ENCODE measurements at places on chromosomes 11 and 22. TPM values are rescaled to one million over a fixed set of nuclear protein-coding genes. Genes with fewer than 3 reads are reported as not detected.

CASP12 gene
- not detected for total RNA-seq

- no peak overlapping the region for H3K27ac ChIP-seq
- H3K27me3 ChIP-seq: no peaks in the 10 kb centered on the region
- no peak for ATAC-seq
These were observed 67.2 kb downstream of the MYO7A start for GRCh38 chr11:77195071-77195755.

- peaks cover 19% of the 10 kb centered on the region for H3K4me1 ChIP-seq
- no peaks in the 10 kb centered on the region for H3K36me3 ChIP-seq
- no peak for ATAC-seq
- peak overlapping the region; percentile 7 for H3K4me3 ChIP-seq
These were observed 25.1 kb downstream of the B3GAT1 start for GRCh38 chr11:134386945-134387344.

DNA sequence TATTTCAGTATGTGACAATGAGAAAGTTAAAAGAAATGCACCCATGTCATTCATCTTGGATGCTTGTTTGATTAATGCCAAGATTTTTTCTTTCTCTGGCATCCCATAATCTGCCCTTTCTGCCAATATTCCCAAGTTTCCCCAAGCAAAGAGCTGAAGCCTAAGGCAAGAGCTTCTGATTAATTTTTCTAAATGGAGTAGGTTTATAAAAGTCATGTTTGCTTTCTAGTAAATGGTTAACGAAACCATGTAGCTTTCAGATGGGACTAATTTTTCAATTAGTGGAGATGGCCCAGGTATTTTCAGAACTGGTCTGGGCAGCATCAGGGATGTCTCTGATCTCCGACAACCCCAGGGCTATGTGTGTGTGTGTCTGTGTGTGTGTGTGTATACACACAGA, 55.3 kb downstream of the LRRC4C start:
- H3K4me1 ChIP-seq: no peaks in the 10 kb centered on the region
- H3K27me3 ChIP-seq: no peaks in the 10 kb centered on the region
- H3K27ac ChIP-seq: no peak overlapping the region
- no peak overlapping the region for H3K4me3 ChIP-seq
- no peak for ATAC-seq

SSH3 gene
- 22.0 TPM for total RNA-seq

DNA sequence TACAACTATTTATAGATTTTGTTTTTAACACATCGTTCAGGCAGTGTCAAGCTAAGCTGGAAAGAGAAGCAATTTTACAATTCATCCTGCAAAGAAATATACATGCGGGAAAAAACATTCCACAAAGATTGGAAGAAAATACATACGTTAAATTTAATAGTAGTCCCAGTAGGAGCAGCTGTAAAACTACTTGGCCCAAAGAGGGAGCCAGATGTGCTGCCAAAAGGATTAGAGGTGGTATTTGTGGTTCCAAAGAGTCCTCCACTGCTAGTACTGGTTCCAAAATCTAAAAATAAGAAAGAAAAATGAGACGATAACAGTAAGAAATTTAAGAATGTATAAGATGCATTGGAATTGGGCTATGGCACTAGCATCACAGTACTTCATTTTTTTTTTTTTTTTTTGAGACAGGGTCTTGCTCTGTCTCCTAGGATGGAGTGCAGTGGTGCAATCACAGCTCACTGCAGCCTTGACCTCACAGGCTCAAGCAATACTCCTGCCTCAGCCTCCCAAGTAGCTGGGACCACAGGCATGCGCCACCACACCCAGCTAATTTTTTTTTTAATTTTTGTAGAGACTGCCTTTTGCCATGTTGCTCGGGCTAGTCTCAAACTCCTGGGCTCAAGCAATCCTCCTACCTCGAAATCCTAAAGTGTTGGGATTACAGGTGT, 21.5 kb downstream of the NUP98 start:
- ATAC-seq: no peak

DNA sequence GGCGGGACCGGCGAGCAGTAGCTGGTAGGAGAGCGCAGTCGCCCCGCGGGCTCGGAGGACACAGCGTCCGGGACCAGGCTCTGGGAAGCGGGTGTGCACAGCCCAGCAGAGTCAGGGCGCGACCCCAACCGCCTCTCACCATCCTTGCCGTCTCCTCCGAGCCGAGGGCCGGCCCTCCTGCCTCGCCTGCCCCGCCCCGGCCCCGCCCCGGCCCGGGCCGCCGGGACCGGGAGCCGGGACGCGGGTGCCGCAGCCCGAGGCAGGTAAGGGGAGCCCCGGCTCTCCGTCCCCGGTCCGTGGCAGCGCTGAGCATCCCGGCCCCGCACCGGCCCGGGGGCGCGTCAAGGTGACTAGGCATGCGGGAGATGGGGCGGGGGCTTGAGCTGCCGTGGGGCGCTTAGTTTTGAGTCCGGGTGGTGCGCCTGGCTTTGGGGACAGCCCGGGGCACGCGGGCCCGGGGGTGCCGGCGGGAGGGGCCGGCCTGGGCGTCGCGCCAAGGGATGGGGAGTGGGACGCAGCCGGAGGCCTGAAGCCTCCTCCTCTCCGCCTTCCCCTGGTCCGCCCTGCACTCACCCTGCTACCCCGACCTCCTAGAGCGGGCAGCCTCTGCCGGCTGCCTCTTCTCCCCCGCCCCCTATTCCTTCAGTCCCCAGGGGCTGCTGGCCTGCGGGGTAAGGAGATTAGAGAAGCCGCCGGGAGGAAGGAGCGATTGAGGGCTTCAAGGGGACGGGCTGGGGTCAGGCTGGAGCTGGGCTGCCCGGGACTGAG, at the start of gene ABCG4:
Gene ABCG4 (plus strand): TSS at position 35 of the 768 bp plus-strand sequence. CDS start 914 bp downstream, outside the sequence.
- H3K27me3 ChIP-seq: peaks cover 27% of the 10 kb centered on the region
- peak within 1 kb of the TSS; percentile 55 for H3K4me3 ChIP-seq
- peak; percentile 66 for ATAC-seq

GRCh38 chr11:36485298-36486002, 24.6 kb downstream of the TRAF6 start:
- peaks cover 61% of the 10 kb centered on the region for H3K36me3 ChIP-seq
- no peaks in the 10 kb centered on the region for H3K27me3 ChIP-seq
- no peak overlapping the region for H3K4me3 ChIP-seq
- no peaks in the 10 kb centered on the region for H3K4me1 ChIP-seq

DNA sequence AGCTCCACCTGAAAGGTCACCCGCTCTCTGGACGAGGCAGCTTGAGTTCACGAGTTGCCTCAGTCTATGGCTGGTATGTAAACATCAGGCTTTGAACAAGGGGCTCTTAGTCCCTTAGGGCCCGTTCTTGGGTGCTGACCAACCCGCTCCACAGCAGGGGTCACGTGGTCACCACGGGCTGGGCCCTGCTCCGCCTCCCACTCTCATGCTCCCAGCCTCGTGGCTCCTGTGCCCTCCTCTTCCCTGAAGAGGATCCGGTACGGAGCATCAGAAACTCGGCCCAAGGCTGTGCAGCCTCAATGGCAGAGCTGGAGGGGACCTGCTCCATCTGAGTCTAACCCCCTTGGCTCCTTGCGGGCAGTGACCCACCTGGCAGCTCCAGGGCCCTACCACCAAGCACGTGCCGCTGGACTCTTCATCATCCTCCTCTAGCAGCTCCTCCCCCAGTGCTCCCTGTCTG, 54.2 kb upstream of the TTLL12 start:
- ATAC-seq: no peak
- no peak overlapping the region for H3K4me3 ChIP-seq
- H3K4me1 ChIP-seq: no peaks in the 10 kb centered on the region
- no peaks in the 10 kb centered on the region for H3K27me3 ChIP-seq
- H3K27ac ChIP-seq: no peak overlapping the region
- H3K36me3 ChIP-seq: no peaks in the 10 kb centered on the region

DNA sequence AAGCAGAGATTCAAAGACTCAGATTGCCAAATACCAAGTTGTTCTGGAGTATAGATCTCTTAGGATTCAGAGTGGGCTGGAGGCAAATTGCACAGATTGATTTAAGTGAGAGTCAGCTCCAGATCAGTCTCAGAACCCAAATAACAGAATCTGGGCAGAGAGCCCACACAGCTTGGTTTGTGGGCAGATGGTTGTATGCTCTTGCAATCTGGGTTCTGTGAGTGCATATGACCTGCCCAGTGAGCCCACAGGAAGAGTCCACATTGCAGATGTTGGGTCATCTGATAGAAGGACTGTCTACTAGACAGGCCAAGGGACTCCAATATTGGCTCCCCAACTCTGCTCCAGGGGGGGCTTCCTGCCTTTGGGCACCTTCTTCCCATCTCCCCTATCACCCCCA, 65.9 kb downstream of the ADAMTS15 start:
- no peak for ATAC-seq
- peaks cover 6% of the 10 kb centered on the region for H3K27me3 ChIP-seq
- H3K4me1 ChIP-seq: no peaks in the 10 kb centered on the region
- no peaks in the 10 kb centered on the region for H3K36me3 ChIP-seq

DNA sequence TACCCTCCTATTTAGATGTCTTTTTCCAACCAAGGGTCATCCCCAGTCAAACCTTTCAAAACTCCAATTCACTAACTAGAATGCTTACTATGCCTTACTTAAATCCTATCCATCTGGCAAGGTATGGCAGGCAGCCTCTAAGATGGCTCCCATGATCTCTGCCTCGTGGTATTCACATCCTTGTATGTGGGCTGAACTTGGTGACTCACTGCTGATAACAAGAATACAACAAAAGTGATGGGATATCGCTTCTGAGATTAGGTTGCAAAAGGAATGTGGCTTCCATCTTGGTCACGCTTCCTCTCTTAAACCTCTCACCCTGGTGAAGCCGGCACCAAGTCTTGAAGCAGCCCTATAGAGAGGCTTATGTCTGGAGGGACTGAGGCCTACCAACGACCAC, 29.6 kb upstream of the UPB1 start:
- H3K27ac ChIP-seq: peak overlapping the region; percentile 75
- no peaks in the 10 kb centered on the region for H3K36me3 ChIP-seq
- H3K4me1 ChIP-seq: peaks cover 5% of the 10 kb centered on the region
- no peaks in the 10 kb centered on the region for H3K27me3 ChIP-seq
